ENCODE measurements at places on chromosomes 2 and 18.

DNA sequence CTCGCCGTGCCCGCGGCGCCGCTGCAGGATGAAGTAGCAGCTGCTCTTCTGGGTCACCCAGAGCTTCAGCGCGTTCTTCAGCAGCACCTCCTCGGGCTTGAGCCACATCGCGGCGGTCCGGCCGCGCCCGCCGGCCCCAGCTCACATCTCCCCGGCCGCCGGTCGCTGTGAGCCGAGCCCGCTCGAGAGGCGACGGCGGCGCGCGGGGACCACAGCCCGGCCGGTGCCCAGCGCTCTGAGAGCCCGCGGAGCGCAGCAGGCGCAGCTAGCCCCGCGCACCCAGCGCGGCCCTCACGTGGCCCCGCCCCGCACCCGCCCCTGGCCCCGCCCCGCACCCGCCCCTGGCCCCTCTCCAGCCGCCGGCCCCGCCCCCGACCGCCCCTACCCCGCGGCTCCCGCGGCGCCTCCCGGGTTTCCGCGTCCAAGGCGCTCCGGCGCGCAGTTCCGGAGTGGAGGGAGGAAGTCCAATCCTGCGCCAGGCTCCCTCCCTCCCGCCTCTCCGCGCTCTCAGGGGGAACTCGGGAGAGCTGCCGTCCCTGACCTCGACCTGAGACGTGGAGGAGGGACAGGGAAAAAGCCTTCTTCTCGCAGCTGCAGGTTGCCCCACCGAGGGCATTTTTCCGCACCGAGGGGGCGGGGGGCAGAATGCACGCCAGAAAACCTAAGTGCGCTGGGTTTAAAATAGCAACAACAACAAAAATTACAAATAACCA is at the start of gene TBC1D8:
Gene TBC1D8, minus strand, starts transcription at position 237 of the 713 bp plus-strand sequence. Its CDS starts 129 bp downstream, at position 108.
- DNase-seq, result peak; percentile 68

- no peak for DNase-seq
Observed at GRCh38 chr2:145584353-145584752, 1064.4 kb upstream of the ZEB2 start.

DNA sequence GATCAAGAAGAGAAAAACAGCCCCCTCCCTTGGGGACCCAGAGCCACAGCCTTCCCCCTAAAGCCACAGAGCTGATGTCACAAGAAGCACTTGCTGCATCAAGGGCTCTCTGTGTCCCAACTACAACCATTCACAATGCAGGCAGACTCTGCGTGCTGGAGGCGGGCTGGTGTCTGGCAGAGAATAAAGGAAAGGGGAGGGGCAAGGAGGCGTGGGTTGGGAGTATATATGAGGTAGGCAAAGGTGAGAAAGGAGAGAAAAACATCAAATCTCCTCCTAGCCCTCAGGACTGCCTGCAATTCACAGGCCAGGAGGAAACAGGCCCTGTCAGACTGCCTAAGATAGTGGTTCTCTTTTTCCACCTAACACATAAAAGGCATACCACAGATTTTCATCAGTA is 48.8 kb upstream of the IHH start:
- DNase-seq, result peak; percentile 68

DNA sequence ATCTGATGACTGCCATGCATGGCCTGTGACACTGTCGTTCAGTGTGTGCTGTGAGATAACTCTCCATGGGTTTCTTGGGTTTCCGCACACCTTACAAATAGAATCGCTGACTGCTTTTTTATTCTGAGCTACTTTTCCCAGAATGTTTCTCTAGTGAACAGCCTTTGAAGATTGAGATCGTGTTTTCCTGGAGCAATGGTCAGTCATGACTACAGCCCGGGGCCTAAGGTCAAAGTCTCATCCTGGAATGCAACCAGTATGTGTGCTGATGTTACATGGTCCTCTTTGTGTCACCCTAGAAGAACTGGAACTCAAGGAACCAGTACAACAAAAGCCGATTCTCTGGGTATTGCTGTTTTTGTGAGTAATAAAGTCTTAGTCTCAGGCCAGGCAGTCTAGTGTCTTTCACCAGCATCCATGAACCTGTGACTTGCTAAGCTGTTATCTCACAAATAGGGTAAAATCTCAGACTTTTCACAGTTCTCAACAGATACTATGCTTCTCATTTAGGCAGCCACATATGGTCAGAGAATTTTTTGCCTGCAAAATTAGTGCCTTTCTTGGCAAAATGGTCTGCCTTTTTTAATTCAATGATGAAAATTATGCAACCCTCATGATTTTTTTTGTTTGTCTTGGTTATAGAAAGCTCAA is 124.9 kb upstream of the PIEZO2 start:
- no peak for DNase-seq

DNA sequence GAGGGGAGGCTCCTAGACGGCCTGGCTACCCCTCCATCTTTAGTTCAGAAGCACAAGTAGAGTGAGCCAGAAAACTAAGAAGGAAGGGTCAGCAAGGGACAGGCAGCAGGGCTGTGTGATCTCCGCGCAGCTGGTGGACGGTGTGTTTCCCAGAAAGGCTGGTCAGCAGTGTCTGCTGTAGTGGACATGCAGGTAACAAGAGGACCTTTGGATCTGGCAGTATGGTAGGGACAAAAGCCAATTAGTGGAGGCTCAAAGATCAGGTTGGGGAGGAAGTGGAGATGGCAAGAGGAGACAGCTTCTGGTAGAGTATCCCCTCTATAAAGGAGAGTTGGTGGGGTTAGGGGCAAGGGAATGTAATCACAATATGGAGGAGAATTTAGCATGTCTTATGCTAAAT is 95.1 kb downstream of the NCK2 start:
- DNase-seq, result no peak

- DNase-seq, result no peak
Observed at GRCh38 chr2:69118609-69119008, 105.6 kb downstream of the ANTXR1 start.

- DNase-seq, result no peak
Observed at GRCh38 chr2:56018267-56018666, 94.7 kb upstream of the EFEMP1 start.

DNA sequence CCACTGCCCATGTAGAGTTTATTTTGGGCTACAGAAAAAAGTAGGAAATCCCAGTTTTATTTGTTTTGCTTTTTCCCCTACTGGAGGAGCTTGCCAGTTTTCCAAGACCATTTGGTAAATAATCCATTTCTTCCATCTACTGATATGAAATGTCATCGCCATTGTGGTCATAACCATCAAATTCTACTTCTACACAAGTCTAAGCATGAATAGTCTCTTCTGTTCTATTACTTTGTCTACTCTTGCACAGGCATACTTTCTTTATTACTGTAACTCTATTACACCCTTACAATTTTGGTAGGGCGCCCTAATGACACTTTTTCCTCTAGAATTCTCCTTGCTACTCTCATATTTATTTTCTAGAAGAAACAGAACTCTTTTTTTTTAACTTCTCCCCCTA is 120.7 kb downstream of the ATAD2B start:
- DNase-seq, result no peak

DNA sequence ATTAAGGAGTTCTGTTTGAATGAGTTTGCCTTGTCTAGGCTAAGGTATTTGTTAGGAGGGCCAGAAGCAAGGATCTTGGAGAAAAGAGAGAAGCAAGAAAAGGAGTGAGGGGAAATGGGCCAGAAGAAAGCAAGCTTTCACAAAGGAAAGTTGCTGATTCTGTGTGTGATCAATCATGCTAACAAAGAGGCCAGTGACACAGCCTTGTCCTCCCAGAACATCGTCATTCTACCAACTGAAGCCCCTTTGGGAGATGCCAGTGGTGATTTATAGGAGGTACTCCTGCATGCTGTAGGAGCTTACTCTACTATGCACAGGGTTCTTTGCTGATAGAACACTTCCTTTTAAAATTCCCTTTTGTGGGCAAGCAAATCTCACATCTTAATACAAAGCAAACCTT is 449.2 kb upstream of the SPRED2 start:
- no peak for DNase-seq

GRCh38 chr2:105488285-105488684 is 89.4 kb upstream of the FHL2 start:
- DNase-seq, result no peak

- no peak for DNase-seq
Observed at GRCh38 chr18:48945953-48946217, 4.9 kb downstream of the SMAD7 start.

DNA sequence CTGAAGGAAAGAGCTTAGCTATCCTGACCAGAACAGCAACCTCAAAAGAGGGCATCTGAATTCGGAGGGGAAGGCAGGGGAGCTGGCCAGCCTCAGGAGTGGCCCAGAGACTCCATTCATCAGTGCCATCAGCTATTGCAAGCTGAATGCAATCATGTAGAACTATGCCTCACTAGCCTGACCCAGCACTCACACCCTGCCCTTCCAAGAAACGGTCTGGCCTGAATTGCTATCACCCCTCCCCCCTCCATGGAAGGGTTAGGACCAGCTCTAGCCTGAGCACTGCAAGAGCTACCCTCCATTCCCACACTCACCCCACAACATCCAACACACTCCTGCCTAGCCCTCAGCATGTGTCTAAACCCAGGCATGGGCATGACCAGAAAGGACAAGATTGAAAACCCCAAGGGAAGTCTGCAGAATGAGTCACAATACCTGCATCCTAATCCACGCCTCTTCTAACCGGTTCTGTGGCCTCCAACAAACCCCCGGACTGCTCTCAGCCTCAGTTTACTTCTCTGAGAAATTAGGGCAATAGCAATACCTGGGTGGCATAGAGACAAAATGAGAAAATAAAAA is 120.3 kb downstream of the BCL11A start:
- DNase-seq, result no peak

DNA sequence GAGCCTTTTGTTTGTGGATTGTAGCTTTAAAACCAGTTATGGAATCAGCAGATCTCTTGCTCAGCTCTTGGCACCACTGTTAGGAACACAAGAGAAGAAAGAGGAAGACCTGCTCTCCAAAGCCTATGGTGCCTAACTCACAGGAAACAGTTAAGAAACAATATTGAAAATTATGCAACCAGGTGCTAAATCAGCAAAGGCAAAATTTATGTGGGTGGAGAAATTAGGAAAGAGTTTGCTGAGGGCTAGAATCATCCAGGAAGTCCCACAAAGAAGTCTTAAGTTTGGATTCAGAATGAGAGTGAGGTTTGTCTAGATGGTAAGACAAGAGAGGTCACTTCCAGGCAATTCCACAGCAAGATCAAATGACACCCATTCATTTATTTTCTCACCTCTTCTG is 49.4 kb downstream of the AOX1 start:
- no peak for DNase-seq

DNA sequence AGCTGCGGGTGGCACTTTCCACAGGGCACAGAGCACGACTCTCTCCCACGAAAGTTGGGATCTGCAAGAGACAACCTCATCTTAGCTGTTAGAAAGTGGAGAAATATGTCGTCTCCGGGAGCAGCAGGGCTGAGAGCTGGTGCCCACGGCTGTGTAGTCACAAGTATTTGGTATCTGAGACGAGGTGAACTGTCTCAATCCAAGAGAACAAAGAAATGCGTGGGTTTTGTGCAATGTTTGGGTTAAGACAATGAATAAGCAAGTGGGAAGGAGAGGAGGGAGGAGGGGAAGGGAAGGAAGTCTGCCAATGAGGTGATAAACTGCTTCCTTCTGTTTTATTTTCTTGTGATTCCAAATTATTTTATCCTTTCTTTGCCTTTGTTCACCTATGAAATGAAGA is 18.0 kb downstream of the DYTN start:
- peak; percentile 11 for DNase-seq

- DNase-seq, result no peak
Observed at GRCh38 chr2:231144896-231145295, 20.1 kb upstream of the HTR2B start.

- DNase-seq, result no peak
Observed at GRCh38 chr2:202718614-202719013, 83.8 kb downstream of the FAM117B start.

- no peak for DNase-seq
Observed at GRCh38 chr2:192146069-192147015, 48.4 kb downstream of the TMEFF2 start.

- peak; percentile 27 for DNase-seq
Observed at GRCh38 chr18:62898359-62898758, 183.0 kb downstream of the PHLPP1 start.

DNA sequence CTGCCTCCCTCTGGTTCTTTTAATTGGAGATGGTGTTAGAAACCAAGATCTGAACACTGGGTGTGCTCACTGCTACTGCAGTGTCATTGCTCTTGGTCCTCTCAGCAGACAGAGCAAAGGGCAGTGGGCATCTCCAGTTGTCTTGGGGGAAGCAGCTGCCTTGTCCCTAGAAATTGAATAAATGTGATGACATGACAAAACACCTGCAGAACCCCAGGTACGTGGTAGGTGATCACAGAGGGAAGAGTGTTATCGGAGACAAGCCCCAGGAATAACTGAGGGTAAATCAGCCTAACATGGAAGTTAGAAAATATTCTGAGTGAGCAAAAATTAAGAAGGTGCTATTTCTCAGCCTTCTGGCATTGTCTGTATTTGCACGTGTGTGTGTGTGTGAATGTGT is 311.9 kb upstream of the HDAC4 start:
- no peak for DNase-seq

DNA sequence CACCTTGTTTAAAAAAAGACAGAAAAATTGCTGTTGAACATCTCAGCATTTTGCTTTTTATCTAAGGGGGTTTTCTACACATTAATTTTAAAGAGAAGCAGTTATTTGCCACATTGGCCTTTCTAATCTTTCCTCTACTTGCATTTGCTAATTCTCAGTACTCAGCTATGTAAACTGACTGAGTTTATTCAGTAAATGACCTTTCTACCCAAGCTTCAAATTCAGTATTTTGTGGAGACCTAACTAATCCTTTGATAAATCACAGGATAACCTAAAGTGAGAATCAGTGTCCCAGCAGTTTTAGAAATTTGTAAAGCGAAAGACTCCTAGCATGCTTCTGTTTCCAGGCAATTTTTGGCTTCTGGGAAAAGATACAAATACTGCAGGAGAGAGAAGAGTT is 288.4 kb downstream of the ASXL3 start:
- no peak for DNase-seq

DNA sequence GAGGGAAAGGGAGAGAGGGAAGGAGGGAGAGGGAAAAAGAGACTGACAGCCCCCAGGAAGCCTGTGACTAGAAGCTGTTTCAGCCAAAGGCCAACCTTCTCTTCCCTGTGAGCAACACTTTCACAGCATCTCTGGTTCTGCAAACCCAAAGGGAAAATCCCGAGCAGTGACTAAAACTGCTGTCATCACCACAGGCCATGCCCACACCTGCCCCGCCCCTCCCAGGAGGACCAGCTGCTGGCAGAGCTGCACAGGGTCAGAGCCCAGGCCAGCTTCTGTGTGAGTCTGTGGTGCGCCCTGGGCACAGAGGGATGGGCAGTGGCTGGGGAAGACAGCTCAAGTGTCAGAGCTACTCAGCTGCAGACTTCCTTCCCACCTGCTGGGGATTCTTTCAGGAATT is 64.9 kb upstream of the OTOS start:
- peak; percentile 87 for DNase-seq

DNA sequence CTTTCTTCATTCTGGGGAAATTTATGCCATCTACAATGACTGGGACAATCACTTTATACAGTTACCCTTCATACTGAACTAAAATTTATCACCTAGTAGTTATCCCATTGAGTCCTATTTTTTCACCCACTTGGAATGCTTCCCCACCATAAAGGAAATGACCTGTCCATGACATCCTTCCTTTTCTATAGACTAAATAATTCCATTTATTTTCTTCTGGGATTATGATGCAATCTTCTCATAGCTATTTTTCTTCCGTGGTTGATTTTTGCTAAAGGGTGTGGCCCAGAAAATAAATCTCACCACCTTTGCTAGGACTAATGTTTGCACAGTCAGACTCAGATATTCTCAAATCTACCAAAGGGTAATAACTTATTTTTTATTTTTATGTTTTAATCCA is 186.1 kb upstream of the NRXN1 start:
- no peak for DNase-seq
